Fibroblast of skin of back (primary cell): ENCODE measurements at places on chromosomes 1 and 21.
A peak's percentile ranks its signal among the peaks of the same experiment; 100 is the strongest.

DNA sequence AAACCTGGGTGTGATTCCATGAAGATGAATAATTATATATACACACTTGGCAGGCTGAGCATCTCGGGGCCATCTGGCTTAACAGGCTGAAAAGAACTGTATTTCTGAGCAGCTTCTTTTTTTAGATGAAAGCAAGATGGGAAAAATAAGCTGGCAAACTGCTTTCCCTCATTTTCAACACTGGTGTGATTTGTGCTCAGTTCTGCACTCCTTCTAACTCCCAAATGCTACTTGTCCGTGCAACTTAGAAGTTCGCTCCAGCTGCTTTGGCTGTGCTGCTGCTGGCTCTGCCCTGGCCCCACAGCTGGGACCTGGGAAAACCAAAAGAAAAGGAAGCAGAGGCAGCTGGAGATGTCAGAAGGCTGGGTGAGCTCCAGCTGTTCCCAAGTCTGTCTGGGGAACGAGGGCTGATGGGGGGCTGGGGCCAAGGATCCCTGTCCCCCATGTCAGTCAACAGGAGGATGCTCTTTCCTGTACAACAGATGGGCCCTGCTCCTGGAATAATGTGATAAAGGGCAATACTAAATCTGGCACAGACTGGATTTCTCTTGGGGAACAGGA lies 44.9 kb downstream of the PAFAH2 start:
- DNase-seq: peak; percentile 47

GRCh38 chr1:233598891-233599541 lies 14.9 kb upstream of the KCNK1 start:
- DNase-seq: no peak

- no peak for DNase-seq
Observed at GRCh38 chr1:230684146-230684545, 29.8 kb downstream of the AGT start.

DNA sequence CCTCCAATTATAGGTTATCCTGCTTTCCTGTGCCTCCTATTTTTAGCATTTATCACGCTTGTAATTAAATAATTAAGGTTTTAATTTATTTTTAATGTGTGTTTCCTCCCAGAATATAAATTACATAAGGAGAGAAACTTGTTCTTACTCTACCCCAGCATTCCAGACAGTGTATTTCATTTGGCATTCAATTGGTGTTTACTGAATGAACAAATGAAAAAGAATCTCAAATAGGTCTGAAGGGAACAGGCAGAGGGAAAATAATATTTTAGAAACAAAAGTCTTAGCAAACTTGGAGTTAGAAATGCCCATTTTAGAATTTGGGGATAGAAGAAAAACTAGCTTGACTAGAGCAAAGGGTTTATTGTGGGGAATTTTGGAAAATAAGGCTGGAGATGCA lies 9.9 kb upstream of the RSRP1 start:
- DNase-seq: peak; percentile 56

DNA sequence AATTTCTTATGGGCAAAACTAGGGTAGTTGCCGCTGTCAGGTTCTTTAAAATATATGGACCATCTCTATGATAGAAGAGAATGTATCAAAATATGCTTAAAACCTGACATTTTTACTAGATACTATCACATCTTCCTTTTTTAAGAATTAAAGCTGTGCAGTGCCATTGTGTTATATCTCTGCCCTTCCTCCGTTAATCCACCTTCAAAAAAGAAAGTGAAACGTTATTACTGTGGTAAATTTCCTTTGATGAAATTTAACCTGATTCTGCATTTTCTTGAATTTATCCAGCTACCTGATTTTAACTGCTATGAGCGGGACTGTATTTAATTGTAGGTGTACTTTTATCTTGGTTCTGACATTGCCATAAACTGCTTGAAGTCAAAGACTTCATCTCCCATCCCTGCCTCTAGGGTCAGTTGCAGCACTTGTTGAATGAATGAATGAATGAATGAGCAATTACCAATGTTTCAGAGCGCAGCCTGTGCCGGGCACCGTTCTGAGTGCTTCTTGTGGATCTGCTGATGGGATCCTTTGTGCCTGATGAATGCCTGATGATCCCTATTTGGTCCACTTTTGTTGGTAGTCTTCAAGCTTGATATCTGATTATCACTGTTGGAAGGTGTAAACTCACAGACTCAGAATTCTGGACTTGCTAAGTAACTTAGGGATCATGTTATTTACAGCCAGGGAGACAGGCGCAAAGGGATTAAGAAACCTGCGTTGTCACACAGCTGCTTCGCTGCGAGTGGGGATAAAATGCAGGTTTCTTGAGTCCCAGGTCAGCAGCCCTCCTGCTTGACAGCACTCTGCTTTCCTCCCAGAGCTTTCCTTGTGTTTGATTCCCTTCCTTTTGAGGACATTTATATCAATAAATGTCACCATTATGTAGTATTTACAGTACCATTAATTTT lies 30.1 kb downstream of the SMYD2 start:
- DNase-seq: no peak

DNA sequence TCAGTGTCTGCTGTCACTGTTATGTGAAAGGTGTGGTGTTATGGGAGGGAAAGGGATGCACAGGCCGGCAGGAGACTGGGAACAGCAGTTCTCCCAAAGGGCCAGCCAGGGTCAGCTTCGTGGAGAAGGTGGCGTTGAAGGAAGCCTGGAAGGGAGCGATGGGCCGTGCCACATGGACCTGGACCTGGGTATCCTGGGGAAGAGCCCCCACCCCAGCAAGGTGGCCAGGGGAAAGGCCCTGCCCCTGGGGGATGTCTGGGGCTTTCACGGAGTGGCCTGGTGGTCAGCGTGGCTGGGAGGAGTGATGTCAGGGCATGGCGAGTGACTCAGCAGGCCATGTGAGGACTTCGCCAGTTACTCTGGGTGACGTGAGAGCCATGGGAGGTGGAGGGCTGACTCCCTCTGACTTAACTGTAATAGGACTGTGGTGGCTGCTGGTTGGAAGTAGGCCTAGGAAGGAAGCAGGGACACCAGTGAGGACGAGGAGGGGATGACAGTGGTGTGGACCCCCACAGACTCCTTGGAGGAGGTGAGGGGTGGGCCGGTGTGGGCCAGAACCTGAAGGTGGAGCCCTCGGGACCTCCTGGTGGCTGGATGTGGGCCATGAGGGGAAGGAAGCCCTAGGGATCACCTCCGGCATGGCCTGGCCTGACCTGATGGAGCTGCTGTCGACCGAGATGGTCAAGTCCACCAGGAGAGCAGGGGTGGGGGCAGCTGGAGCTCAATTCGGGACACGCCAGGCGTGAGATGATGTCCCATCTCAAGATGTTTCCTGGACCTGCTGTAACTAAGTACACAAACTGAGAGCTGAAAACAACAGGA lies 54.5 kb downstream of the BACE2 start:
- DNase-seq: peak; percentile 2

GRCh38 chr1:243910607-243911006 lies 60.6 kb upstream of the AKT3 start:
- DNase-seq: no peak
